Small intestine (tissue), 16 donors: ENCODE measurements at places on chromosomes 11 and 22. TPM values are rescaled to one million over a fixed set of nuclear protein-coding genes. Genes with fewer than 3 reads are reported as not detected.

DNA sequence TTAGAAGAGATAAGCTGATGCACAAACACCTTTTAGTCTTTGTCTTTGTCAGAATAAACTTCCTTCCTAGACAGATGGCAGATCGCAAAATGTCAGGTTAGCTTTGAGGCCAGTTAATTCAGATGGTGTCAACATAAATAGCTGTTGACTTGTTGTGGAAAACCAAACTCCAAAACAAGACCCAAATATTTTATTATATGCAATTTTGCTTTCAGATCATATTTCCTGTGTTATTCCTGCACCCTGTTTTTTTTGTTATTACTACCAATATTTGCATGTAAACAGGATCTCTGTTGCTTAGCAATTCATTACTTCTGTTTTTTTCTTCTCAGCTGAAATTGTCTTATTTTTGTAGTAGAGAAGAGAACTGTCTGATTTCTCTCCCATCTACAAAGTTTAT is 316.0 kb downstream of the ETS1 start:
- H3K4me3 ChIP-seq, result no peak overlapping the region
- DNase-seq, result no peak
- H3K27me3 ChIP-seq, result peaks cover 3% of the 10 kb centered on the region
- H3K36me3 ChIP-seq, result no peaks in the 10 kb centered on the region

GRCh38 chr22:46637711-46638600 is 17.8 kb downstream of the GRAMD4 start:
- H3K4me3 ChIP-seq, result no peak overlapping the region
- no peak overlapping the region for H3K27ac ChIP-seq
- DNase-seq, result no peak
- H3K4me1 ChIP-seq, result peaks cover 44% of the 10 kb centered on the region

MLC1 gene
- polyA plus RNA-seq, result not detected

DNA sequence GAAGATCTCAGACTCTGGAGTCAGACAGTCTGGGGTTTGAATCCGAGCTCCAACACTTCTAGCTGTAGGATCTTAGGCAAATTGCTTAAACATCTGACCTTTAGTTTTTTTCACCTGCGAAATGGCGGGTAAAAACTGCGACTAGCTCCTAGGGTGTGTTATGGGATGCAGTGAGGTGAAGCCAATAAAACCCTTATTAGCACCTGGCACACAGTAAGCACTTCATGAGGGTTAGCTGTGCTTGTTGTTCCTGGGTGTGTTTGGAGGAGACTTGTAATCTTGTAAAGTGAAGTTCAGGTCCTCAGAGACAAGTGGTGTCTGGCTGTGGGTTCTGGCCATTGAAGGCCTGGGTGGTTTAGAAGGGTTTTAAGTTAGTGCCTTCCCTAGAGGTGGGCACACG is 68.9 kb downstream of the ZBTB16 start:
- no peaks in the 10 kb centered on the region for H3K27me3 ChIP-seq
- no peak overlapping the region for H3K4me3 ChIP-seq
- H3K36me3 ChIP-seq, result no peaks in the 10 kb centered on the region
- DNase-seq, result peak; percentile 44
- peaks cover 4% of the 10 kb centered on the region for H3K4me1 ChIP-seq
- no peak overlapping the region for H3K27ac ChIP-seq

DNA sequence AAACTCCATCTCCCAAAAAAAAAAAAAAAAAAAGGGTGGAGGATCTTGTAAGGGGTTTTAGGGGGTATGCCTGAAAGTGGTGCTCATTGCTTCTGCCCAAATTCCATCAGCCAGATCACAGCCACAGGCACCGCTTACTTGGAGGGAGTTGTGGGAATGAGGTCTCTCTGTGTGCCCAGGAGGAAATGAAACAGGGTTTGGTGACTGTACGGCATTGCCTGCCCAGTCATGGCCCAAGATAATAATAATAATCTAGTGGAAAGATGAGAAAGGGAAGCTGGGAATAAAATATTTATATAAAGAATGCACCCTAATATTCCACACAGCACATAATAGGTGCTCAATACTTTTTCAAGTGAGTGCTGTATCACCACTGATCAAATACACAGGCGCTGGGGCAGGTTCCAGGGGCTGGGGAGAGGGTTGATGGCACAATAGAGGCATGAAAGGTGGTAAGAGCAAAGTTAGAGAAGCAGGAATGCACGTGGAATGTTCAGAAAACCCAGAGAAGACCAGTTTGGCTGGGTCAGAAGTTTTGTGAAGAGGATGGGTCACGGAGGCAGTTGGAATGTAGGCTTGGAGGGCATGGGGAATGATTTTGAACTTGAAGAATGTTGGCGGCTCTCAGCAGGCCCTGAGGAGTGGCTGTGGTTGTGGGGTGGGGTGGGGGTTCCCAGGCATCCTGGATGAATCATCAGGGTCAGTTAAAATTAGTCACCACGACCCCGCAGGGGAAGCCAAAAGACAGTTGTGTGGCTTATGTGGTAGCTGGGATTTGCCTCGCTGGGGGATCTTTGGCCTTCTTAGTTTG is 12.5 kb upstream of the MB start:
- H3K36me3 ChIP-seq, result no peaks in the 10 kb centered on the region
- DNase-seq, result no peak
- H3K27ac ChIP-seq, result no peak overlapping the region
- no peaks in the 10 kb centered on the region for H3K27me3 ChIP-seq
- no peaks in the 10 kb centered on the region for H3K4me1 ChIP-seq

MS4A7 gene
- 2.2 TPM for polyA plus RNA-seq

- DNase-seq, result no peak
- no peak overlapping the region for H3K27ac ChIP-seq
- no peaks in the 10 kb centered on the region for H3K36me3 ChIP-seq
- H3K4me3 ChIP-seq, result no peak overlapping the region
- no peaks in the 10 kb centered on the region for H3K27me3 ChIP-seq
Measured at GRCh38 chr11:122951211-122951610, 30.4 kb downstream of the BSX start.

OR4D10 gene
- polyA plus RNA-seq, result not detected

SERPINH1 gene
- polyA plus RNA-seq, result 8.6 TPM

- peaks cover 27% of the 10 kb centered on the region for H3K36me3 ChIP-seq
- no peak overlapping the region for H3K27ac ChIP-seq
- H3K27me3 ChIP-seq, result no peaks in the 10 kb centered on the region
Measured at GRCh38 chr22:30328466-30329049, 1.8 kb upstream of the TBC1D10A start.

CLDN5 gene
- 184 TPM for polyA plus RNA-seq

DNA sequence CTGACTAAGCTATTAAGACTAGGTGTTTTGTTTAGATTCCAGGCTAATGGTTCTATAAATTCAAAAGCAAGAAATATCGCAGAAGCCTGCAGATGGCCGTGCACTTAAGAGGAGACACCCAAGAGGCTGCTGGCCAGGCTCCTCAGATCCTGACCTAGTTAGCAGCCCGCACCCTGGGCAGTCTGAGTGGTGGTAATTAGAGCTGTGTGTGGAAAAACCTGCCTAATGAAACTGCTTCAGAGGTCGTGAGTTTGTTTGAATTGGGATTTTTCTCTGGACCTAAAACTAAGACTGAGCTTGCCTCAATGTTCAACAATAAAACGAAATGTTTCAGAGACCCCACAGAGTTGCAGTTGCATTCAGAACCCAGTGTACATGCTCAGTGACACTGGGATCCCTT is 627.7 kb downstream of the OPCML start:
- H3K4me1 ChIP-seq, result no peaks in the 10 kb centered on the region
- no peak overlapping the region for H3K4me3 ChIP-seq
- DNase-seq, result no peak
- H3K27me3 ChIP-seq, result no peaks in the 10 kb centered on the region
- no peaks in the 10 kb centered on the region for H3K36me3 ChIP-seq
- no peak overlapping the region for H3K27ac ChIP-seq

GRCh38 chr11:86639137-86639536 is 33.3 kb downstream of the ME3 start:
- no peaks in the 10 kb centered on the region for H3K27me3 ChIP-seq
- H3K4me3 ChIP-seq, result no peak overlapping the region
- H3K4me1 ChIP-seq, result no peaks in the 10 kb centered on the region
- no peaks in the 10 kb centered on the region for H3K36me3 ChIP-seq
- no peak overlapping the region for H3K27ac ChIP-seq

GRCh38 chr11:96162816-96163499 is 180.0 kb downstream of the MAML2 start:
- no peaks in the 10 kb centered on the region for H3K27me3 ChIP-seq
- H3K4me3 ChIP-seq, result no peak overlapping the region
- H3K27ac ChIP-seq, result no peak overlapping the region
- no peaks in the 10 kb centered on the region for H3K4me1 ChIP-seq

DNA sequence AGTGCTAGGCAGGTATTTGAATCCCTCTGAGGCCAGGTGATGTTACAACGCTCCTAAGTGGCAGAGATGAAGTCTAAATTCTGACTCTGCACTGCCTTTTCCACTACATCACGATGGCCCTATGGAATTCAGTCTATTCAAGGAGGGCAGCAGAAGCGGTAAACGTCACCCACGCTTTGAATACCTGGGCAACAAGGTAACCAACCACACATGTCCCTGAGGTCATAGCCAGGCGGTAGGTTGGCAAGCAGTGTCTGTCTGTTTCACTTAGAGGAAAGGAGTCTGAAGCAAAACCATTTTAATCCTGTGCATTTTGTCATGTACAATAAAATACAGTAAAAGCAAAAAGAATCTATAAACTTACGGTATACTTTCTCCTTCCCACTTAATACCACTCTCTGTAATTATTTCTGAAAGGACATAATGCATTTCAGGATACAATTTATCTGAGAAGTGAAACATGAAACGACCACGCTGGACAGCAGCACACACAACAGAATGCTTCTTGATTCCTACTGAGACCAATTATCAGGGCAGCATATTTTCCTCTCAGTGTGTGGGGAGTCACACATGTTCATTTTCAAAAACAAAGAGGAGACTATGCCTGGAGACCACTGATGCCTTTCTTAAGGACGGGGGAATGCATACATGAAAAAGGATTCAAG is 51.3 kb downstream of the PRDM10 start:
- H3K27ac ChIP-seq, result no peak overlapping the region
- no peaks in the 10 kb centered on the region for H3K4me1 ChIP-seq
- DNase-seq, result no peak
- peaks cover 20% of the 10 kb centered on the region for H3K36me3 ChIP-seq
- H3K27me3 ChIP-seq, result no peaks in the 10 kb centered on the region

GRCh38 chr11:128689591-128689947 is 4.3 kb upstream of the FLI1 start:
- no peak overlapping the region for H3K4me3 ChIP-seq
- H3K36me3 ChIP-seq, result no peaks in the 10 kb centered on the region
- H3K4me1 ChIP-seq, result peaks cover 2% of the 10 kb centered on the region
- no peak overlapping the region for H3K27ac ChIP-seq
- H3K27me3 ChIP-seq, result peaks cover 25% of the 10 kb centered on the region

CCDC188 gene
- not detected for polyA plus RNA-seq

- peak overlapping the region; percentile 59 for H3K27ac ChIP-seq
- peaks cover 4% of the 10 kb centered on the region for H3K4me1 ChIP-seq
Measured at GRCh38 chr22:41682033-41682807, 6.4 kb downstream of the SNU13 start.

- no peaks in the 10 kb centered on the region for H3K36me3 ChIP-seq
- no peaks in the 10 kb centered on the region for H3K4me1 ChIP-seq
- no peak for DNase-seq
- H3K27ac ChIP-seq, result no peak overlapping the region
- no peaks in the 10 kb centered on the region for H3K27me3 ChIP-seq
- no peak overlapping the region for H3K4me3 ChIP-seq
Measured at GRCh38 chr11:2036863-2037486, 39.3 kb upstream of the H19 start.

MOGAT2 gene
- 243 TPM for polyA plus RNA-seq

DNA sequence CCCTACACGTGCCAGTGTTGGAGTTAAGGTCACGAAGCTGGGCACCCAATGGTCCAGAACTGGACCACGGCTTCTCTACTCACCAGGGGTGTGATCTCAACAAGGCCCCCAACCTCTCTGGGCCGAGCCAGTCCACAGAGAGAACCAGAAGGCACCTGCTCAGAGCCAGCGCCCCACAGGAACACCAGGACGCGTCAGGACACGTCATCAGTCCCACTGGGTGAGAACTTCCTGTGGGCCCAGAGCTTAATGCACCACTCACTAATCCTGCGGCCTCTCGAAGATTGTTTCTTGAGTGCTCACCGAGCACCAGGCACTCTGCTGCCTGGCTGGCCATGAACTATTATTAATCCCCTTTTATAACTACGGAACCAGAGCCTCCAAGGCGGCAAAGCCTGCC is 10.1 kb downstream of the PHF21B start:
- H3K4me1 ChIP-seq, result no peaks in the 10 kb centered on the region
- no peak overlapping the region for H3K4me3 ChIP-seq
- H3K27ac ChIP-seq, result no peak overlapping the region
- H3K27me3 ChIP-seq, result peaks cover 4% of the 10 kb centered on the region

DNA sequence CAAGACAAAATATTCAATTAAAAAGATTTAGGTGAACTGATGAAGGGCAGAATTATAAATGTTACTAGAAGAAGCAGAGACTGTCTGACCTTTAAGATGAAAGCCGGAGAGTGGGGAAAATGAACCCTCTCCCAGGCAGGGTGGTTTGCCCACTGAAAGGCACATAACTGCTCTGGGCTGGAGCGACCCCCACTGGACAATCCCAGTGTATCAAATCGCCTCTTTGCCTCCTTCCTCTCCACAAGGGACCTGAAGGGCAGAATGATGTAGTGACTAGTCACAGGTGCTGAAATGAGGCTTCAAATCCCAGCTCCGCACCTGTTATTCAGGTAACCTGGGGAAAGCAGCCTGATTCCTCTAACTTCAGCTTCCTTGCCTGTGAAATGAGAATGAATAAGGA is 69.0 kb downstream of the EFCAB6 start:
- no peak for DNase-seq
- H3K27ac ChIP-seq, result no peak overlapping the region
- no peak overlapping the region for H3K4me3 ChIP-seq
- no peaks in the 10 kb centered on the region for H3K4me1 ChIP-seq
- no peaks in the 10 kb centered on the region for H3K27me3 ChIP-seq
- H3K36me3 ChIP-seq, result no peaks in the 10 kb centered on the region

GRCh38 chr22:31091106-31091975 is 10.2 kb downstream of the SMTN start:
- DNase-seq, result no peak
- H3K27me3 ChIP-seq, result no peaks in the 10 kb centered on the region
- peaks cover 13% of the 10 kb centered on the region for H3K36me3 ChIP-seq
- H3K27ac ChIP-seq, result no peak overlapping the region

PPFIBP2 gene
- 71.7 TPM for polyA plus RNA-seq

- H3K27ac ChIP-seq, result no peak overlapping the region
- no peaks in the 10 kb centered on the region for H3K36me3 ChIP-seq
- DNase-seq, result no peak
- no peak overlapping the region for H3K4me3 ChIP-seq
- H3K4me1 ChIP-seq, result no peaks in the 10 kb centered on the region
- H3K27me3 ChIP-seq, result no peaks in the 10 kb centered on the region
Measured at GRCh38 chr11:84455691-84456090, 1169.5 kb upstream of the CCDC90B start.

- peak overlapping the region; percentile 49 for H3K4me3 ChIP-seq
- no peaks in the 10 kb centered on the region for H3K4me1 ChIP-seq
- H3K27ac ChIP-seq, result peak overlapping the region; percentile 83
- DNase-seq, result no peak
Measured at GRCh38 chr11:121721961-121722360, 269.2 kb upstream of the SORL1-AS1 start.
